ENCODE measurements at places on chromosomes 12 and 14. TPM values are rescaled to one million over a fixed set of nuclear protein-coding genes. Genes with fewer than 3 reads are reported as not detected.

TCL1B gene
- total RNA-seq, result not detected

AMDHD1 gene
- total RNA-seq, result 0.46 TPM

MYF6 gene
- not detected for total RNA-seq

KRT81 gene
- not detected for total RNA-seq

FAM222A gene
- 0.62 TPM for total RNA-seq

DLK1 gene
- total RNA-seq, result not detected

C12orf54 gene
- not detected for total RNA-seq

LTBP2 gene
- total RNA-seq, result 168 TPM

KRT8 gene
- 4.0 TPM for total RNA-seq

VWF gene
- 375 TPM for total RNA-seq

IRF9 gene
- total RNA-seq, result 92.4 TPM

TOGARAM1 gene
- 12.9 TPM for total RNA-seq

GRCh38 chr12:63302941-63303536 is 152.0 kb upstream of the AVPR1A start:
- DNase-seq, result no peak

DNA sequence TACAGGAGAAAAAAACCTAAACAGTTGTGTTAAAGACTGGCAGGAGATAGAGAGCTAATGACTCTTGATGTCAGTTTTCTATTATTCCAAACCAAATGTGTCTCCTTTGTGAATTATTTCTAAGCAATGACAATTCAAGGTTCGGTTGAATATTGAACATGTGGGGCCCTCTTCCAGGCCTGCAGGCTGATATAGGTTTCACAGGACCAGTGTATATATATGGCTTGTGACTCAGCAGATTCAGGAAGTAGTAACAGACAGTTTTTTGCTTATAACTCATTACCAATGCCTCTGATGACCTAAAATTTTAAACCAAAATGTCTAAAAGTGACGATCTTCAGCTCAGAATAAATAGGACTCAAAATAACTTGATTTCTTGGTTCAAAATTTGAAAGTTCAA is 33.7 kb upstream of the NPAS3 start:
- DNase-seq, result no peak

- no peak for DNase-seq
Observed at GRCh38 chr12:59408431-59408830, 187.4 kb upstream of the SLC16A7 start.

GRCh38 chr14:104284107-104284592 is 145.8 kb downstream of the KIF26A start:
- DNase-seq, result peak; percentile 57

- DNase-seq, result peak; percentile 70
Observed at GRCh38 chr12:2610358-2610757, 184.4 kb upstream of the FKBP4 start.

- peak; percentile 86 for DNase-seq
Observed at GRCh38 chr12:16347391-16348298, at the start of gene MGST1. MGST1 (plus strand) TSS chr12:16347645; CDS start chr12:16354253, 6,608 bp downstream.

DNA sequence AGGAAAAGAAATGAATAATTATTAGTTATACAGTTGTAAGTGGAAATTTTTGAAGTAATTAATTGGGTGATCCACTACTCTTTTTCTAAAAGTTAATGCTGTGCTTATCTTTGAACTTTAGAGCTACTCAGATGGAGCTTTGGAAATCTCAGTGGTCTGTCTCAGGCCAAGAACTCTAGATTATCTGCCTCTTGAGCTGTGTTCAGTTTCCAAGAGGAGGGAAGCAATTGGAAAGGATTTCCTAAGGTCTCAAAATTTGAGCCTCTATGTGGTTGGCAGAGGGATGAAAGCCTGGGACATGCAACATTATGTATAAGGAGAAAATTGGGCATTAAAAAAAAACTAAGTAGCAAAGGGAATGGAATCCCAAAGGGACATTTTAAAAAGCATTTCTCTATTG is 334.0 kb upstream of the PRICKLE1 start:
- DNase-seq, result no peak

DNA sequence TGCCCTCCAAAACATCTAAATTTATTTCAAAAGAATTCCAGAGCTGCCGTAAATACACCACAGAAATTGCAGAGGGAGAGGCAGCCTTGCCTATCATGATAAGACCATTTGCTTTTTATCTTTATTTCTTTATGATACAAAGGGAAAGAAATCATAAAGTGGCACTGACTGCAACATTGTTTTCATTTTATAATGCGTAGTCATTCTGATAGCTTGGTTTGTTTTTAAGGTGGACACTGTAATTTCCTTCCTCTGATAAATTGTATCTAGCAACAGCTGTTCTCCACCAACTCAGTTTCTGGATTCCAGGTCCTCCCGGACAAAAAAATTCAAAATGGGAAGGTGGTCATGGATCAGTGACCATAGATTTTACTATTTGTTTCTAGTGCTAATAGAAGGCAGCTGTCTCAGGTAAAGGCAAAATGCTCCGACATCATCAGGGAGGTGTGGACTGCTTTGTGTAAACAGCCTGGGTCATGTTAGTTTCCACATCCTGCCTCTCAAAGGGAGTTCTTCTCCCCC is 623 bp upstream of the TSPAN8 start:
- no peak for DNase-seq

- peak; percentile 87 for DNase-seq
Observed at GRCh38 chr12:131950182-131950913, 606 bp downstream of the EP400 start.

- DNase-seq, result no peak
Observed at GRCh38 chr12:124737772-124738635, 125.7 kb downstream of the SCARB1 start.

- DNase-seq, result no peak
Observed at GRCh38 chr14:89542786-89543424, 125.9 kb upstream of the FOXN3 start.

DNA sequence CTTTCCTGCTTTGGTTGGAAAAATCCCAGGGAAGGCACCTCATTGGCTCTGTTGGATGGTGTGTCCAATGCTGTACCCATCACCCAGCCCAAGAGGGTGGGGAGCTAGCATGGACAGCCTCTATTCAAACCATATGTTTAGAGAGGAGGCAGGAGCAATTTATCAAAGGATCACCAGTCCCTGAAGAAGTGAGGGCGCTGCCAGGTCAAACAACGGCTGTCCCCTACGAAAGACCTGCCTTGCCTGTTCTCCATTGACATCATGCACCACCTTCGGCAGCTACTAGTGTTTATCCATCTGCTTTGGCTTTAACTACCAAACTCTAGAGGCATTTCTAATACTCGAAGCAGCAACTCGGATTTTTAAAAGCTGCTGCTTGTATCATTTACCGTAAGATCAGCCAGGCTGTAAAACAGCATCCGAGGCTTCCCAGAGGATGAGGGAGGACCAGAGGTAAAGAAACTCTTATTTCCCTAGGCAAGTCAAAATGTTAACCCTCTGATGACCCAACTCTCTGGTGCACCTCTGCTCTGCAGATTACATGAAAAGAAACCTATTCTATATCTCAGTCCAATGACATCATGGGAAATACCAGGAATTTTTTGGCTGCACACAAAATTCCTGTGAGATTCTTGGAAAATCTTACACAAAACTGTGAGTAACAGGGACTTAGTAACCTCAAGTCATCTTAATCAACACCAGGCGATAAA is 720.9 kb upstream of the TBX3 start:
- no peak for DNase-seq

DNA sequence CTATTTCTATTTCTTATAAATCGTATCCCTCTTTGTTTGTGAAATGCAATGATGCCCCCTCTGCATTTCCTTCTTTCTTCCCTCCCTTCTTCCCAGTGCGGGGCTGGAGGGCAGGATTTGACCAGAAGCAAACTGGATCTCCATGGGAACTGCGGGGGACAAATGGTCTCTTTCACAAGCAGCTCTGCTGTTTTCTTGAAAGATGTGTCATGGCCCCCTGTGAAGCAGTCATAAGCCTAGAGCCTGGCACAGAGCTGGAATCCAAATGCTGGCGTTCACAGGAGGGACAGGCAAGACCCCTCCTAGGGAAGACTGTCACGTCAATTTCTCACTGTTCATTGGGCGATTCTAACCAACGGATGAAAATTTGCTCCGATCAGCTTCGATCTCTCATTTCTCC is 203.5 kb upstream of the NOS1 start:
- no peak for DNase-seq

GRCh38 chr12:22412581-22412980 is 78.1 kb upstream of the ST8SIA1 start:
- DNase-seq, result no peak

DNA sequence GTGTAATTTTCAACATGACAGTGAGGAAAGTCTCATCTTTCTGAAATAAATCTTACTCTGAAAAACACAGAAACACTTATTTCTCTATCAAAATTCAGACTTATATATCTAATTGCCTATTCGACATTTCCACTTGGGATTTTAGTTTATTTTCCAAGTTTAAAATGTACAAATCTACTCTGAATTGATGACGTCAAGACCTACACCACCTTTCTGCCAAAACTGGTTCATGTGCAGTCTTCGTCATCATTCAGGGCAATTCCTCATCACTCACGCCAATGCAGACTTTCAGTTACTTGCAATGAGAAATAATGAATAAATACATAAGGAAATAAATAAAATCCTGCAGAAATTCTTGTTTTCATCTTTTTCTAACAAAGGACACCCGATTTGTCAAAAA is 843.8 kb downstream of the C12orf50 start:
- no peak for DNase-seq

DNA sequence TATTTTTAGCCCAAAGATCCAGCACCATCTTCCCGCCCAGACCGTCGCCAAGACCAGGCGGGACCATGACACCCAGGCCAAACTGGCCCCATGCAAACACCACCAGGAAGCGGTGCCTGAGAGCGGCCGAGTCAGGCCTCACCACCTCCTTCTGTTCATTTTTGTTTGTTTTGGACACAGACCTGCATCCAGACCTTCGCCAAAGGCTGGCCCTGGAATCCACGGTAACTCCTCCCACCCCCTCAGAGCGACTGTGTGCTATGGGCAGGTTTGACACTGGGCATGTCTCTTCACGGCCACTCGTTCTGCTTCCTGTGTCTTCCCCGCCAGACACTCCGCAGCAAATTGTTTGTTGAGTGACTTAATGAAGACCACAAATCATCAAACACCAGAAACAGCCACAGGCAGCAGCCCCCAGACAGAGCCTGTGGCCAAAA is 47.1 kb downstream of the NCOR2 start:
- DNase-seq, result no peak

- peak; percentile 87 for DNase-seq
Observed at GRCh38 chr12:130818635-130819576, 20.1 kb downstream of the STX2 start.

- peak; percentile 83 for DNase-seq
Observed at GRCh38 chr12:88142610-88142991, 494 bp downstream of the TMTC3 start.

DNA sequence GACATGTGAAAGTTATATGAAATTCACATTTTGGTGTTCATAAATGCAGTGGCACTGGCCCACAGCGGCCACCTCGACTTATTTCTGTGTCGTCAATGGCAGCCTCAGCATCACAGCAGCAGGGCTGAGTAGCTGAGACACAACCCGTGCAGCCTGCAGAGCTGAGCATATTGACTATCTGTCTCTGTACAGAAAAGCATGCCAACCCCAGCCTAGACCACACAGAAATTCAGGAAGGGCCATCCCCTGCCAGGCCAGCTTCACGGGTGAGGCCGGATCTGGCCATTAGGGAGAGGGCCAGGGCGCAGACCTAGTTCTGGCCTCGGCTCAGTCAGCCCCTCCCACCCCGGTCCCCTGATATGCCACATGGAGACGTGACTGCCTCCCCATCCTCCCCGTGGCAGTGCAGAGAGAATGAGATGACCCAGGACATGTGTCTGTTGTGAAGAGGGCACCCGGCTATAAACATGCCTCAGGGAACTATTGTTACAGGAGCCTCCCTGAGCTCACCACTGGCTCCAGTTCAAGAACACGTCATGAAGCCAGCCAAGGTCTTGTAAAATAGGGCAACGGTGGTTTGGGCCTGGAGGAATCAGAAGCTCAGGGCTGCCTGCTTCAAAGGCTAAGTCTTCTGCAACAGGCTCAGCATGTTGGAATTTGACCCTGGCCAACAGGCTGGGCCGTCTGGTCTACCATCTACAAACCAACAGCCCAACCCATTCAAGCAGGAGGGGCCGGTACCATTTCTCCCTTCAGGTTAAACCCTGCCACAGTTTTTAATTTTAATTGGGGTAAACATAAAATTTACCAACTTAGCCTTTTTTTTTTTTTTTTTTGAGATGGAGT is 25.5 kb downstream of the SCARB1 start:
- peak; percentile 92 for DNase-seq

- no peak for DNase-seq
Observed at GRCh38 chr14:55316564-55316963, 45.3 kb downstream of the FBXO34 start.
